ENCODE measurements at places on chromosomes 1 and 21.

DNA sequence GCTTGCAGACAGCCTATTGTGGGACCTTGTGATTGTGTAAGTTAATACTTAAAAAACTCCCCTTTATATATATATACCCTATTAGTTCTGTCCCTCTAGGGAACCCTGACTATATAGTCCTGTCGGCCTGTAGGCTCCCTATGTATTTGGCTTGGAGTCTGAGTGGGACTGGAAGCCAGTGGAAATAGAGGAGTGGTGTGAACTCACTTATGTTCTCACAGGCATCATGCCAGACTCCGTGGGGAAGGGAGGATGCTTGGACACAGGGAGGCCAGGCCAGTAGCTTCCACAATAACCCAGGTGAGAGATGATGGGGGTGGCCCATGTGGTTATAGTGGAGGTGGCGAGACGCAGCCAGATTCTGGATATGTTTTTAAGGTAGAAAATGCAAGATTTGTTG lies 136.7 kb upstream of the SYT6 start:
- no peak for DNase-seq

DNA sequence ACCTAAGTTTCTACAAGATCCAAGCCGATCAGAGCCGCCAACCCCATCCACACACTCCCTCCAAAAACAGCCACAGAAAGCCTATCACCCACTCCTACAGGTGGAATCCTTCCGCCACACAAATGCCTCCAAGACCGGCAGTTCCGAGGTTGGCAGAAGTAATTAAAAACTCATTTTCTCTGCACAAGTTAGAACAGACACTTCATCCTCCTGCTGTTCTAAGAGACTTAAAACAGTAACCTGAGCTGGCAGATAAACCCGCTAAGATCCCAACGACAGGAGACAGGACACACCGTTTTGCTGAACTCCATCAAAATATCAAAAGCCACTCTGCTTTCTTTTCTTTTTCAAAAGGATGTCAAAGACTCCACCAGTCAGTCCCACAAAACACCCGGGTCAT lies 2.8 kb downstream of the SSBP3 start:
- DNase-seq: no peak

DNA sequence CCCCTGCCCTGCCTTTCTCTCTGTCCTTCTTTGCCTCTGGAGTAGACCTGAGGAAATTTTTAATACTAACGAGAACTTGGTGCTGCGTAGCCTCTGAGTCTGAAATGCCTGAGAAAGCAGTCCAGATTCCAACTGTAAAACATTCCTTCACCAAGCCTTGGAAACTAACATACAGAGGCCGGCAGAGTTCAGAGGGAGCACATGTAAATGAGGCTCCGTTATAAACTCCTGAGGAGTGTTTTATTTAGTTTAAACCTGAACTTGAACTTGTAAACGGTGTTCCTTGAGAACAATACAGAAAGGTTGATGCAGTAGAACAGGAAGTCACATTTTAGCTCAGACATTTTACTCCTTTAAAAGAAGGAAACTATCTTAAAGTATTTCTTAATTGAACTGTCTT lies 280.7 kb downstream of the TM2D1 start:
- no peak for DNase-seq

DNA sequence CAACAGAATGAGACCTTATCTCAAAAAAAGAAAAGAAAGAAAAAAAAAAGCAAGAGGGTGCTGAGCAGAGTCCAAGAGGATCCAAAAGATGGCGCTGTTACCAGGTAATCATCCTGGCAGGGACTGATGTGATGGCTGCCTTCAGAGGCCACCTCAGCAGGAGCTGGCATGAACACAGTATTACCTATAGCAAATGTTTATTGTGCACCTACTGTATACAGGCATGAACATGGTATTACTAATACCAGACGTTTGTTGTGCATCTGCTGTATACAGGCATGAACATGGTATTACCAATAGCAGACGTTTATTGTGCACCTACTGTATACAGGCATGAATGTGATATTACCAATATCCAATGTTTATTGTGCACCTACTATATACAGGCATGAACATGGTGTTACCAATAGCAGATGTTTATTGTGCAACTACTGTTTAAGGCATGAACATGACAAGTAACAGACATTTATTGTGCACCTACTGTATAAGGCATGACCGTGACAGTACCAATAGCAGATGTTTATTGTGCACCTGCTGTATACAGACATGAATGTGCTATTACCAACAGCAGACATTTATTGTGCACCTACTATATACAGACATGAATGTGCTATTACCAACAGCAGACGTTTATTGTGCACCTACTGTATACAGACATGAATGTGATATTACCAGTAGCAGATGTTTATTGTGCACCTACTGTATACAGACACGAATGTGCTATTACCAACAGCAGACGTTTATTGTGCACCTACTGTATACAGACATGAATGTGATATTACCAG lies 115.1 kb upstream of the TMEM51 start:
- no peak for DNase-seq

GRCh38 chr21:46675595-46676280 lies 40.3 kb downstream of the PRMT2 start:
- no peak for DNase-seq

- DNase-seq: no peak
Observed at GRCh38 chr1:71228241-71228640, 147.4 kb upstream of the ZRANB2 start.

- DNase-seq: no peak
Observed at GRCh38 chr1:213905344-213905743, 82.4 kb upstream of the PROX1 start.
